ENCODE measurements at places on chromosomes 2 and 18.

- DNase-seq, result no peak
Observed at GRCh38 chr2:238864207-238865014, 16.5 kb downstream of the TWIST2 start.

- DNase-seq, result no peak
Observed at GRCh38 chr18:32251466-32251865, 61.6 kb downstream of the MEP1B start.

- DNase-seq, result no peak
Observed at GRCh38 chr2:238631491-238632180, 204.9 kb downstream of the ASB1 start.

DNA sequence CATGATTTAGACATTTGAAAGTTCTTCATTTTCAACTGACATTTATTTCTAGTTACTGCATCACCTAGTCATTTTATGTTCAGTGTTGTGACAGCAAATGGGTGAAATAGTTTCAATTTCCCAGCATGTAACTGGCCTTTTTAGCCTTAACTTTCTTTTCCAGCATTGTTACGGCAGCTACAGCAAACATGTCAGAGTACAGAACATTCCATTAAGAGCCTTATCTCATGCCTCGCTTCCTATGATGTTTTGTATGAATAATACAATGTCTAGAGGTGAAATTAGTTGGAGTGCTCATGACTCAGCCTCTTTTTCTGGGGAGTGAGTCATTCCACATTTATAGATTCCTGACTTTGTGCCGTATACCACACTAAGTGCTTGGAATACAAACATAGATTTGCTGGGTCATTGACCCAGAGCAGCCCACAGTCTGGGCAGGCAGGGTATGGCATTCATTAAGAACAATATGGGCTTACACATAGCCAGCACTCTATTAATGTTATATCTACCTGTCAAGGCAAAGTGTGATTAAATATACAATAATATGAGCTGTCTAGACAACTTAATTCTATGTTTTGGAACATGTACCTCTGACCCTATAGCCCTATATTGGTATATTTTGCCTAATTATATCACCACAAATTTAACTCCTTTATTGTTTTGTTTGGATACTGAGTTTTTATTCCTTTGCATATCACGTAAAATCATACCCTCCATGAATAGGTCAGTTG, 72.2 kb downstream of the MAP2 start:
- no peak for DNase-seq

DNA sequence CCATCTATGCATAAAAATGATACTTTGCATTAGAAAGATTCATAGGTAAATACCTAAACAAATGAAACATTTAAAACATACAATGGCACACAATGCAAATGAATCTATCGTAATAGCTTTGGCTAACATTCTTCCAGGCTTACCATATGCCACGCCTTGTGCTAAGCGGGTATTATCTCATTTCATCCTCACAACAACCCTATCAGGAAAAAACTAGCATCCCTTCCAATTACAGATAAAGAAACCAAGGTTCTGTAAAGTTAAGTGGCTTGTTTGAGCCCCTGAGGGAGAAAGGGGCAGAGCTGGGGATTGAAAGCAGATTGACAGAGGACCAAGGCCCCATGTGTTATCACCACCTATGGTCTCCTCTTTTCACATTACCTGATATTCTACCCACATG, 145.4 kb upstream of the ETAA1 start:
- no peak for DNase-seq

DNA sequence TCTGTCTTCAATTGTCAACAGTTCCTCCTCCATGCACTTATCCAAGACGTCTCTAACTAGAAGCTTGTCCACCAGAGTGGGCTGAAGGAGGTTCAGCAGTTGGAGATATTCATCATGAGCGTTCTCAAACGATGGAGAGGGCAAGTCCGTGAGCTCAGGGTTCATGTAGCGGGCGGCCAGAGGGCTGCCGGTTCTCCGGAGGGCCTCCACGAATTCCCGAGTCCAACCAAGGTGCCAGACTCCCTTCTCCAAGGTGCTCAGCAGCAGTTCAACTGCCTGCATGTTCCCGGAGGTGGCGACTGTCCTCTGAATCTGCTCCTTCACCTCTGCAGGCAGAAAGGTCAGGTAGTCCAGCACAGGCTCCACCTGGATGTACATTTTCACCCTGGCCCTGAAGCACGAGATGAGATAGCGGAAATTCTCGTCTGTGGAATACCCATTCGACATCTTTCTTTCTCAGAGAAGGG, 590 bp downstream of the IFIH1 start:
- peak; percentile 39 for DNase-seq

DNA sequence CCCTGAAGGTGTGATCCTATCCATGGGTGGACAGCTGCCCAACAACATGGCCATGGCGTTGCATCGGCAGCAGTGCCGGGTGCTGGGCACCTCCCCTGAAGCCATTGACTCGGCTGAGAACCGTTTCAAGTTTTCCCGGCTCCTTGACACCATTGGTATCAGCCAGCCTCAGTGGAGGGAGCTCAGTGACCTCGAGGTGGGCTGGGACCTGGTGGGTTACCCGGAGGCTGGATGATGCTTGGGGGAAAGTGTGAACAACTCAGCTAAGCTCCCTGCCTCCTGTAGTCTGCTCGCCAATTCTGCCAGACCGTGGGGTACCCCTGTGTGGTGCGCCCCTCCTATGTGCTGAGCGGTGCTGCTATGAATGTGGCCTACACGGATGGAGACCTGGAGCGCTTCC, 16.2 kb downstream of the CAD start:
- no peak for DNase-seq

GRCh38 chr2:195622966-195623365, 34.1 kb upstream of the SLC39A10 start:
- no peak for DNase-seq

DNA sequence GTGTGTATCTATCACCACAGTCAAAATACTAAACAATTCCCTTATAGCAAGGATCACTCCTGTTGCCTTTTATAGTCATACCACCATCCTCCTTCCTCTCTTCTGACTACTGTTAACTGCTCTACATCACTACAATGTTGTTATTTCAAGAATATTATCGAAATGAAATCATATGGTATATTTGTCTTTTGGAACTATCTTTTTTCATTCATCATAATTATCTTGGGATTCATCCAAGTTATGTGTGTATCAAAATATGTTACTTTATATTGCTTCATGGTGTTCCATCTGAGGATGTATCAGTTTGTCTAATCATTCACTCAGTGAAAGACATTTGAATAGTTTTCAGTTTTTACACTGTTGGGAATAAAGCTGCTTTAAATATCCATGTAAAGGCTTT, 1423.0 kb upstream of the PIK3C3 start:
- DNase-seq, result no peak

DNA sequence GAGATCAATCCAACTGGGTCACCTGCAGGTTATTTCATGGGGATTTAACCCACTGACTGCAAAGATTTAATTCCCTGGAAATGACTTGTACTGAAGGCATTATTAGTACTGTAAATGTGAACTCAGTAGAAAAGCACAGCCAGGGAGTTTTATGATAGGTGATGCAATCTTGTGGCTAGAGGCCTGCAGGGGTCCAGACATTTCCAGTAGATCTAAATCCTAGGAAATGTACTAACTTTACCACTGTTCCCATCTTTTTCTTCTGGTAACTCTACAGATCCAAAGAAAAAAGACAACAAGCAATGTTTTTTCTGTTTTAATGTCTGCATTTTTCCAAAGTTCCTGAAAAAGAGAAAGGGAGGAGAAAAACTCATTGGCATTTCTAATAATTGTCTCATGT, 500.1 kb downstream of the ARHGAP15 start:
- DNase-seq, result no peak

- peak; percentile 86 for DNase-seq
Observed at GRCh38 chr2:134253117-134253704, 661 bp upstream of the MGAT5 start.

DNA sequence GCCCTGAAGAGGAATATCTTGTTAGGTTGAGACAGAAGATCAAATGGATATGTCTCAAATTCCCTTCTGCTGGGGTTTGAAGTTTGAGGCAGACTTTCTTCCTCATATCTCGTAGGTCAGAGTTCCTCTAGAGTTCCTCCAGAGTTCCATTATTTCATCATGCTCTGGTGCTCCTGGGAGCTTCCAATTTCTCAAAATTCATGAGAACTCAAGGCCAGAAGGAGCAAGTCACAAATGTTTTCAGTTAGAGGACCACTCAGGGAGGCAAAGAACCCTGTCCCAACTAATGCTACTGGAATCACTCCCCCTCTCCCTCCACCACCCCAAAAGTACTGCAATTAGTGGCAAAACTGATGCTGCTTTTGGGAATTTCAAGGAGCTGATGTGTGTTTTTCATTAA, 115.7 kb upstream of the RBMS1 start:
- DNase-seq, result no peak

- no peak for DNase-seq
Observed at GRCh38 chr2:648476-649424, 28.5 kb downstream of the TMEM18 start.

DNA sequence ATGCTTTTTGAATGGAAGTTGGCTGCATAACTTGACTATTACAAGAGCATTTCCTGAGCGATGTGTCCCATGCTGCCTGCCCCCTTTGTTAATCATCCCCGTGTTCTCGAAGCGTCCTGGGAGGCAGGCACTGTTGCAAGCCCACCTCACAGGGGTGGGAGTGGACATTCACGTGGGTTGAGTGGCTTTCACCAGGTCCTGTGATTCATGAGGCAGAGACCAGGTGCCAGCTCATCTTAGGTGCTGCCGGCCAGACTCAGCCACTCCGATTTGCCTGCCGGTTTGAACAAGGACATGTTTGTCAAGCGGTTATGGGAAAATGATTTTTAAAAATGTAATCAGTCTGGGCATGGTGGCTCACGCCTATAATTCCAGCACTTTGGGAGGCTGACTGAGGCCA, 112.5 kb downstream of the ZNF532 start:
- no peak for DNase-seq

DNA sequence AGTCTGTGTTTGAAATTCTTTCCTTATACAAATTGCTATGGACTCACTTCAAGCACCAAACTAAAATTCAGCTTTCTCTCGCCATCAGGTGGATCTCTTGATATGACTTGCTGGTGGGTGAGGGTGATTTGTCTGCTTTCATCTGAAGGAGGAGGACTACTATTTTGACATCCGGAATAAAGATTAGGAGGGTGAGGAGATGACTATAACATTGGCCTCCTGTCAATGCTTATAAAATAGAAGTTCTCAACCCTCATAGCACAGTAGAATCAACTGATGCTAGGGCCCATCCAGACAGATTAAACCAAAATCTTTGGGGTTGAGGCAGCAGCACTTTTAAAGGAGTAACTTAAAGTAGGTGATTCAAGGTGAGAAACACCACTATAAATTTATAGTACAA, 120.4 kb upstream of the DNAJC10 start:
- no peak for DNase-seq

GRCh38 chr18:8357320-8357719, 251.9 kb upstream of the RAB12 start:
- no peak for DNase-seq

DNA sequence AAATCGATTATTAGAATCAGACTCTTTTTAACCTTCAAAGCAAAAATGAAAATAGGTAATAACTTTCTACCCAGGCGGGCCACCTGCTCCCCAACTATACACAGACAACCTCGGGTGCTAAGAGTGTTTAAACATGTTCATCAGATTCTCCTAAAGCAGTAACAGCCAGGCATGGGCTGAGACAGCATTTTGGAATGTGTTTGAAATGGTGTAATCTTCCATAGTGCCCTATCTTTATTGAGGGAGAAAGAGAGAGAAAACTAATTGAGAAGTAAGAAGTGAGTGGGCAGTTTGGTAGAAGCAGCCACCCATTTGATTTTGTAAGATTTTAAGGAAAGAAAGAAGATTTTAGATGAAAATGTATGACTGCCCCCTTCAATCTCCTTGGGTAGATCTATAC, 196.1 kb upstream of the CTAGE1 start:
- DNase-seq, result no peak

GRCh38 chr2:119759451-119760236, at the start of gene PTPN4:
TSS of gene PTPN4 (plus strand) at chr2:119759922. CDS start at chr2:119809854, 49,932 bp downstream.
- DNase-seq, result peak; percentile 99

- no peak for DNase-seq
Observed at GRCh38 chr2:71804281-71804751, 343.3 kb downstream of the CYP26B1 start.

DNA sequence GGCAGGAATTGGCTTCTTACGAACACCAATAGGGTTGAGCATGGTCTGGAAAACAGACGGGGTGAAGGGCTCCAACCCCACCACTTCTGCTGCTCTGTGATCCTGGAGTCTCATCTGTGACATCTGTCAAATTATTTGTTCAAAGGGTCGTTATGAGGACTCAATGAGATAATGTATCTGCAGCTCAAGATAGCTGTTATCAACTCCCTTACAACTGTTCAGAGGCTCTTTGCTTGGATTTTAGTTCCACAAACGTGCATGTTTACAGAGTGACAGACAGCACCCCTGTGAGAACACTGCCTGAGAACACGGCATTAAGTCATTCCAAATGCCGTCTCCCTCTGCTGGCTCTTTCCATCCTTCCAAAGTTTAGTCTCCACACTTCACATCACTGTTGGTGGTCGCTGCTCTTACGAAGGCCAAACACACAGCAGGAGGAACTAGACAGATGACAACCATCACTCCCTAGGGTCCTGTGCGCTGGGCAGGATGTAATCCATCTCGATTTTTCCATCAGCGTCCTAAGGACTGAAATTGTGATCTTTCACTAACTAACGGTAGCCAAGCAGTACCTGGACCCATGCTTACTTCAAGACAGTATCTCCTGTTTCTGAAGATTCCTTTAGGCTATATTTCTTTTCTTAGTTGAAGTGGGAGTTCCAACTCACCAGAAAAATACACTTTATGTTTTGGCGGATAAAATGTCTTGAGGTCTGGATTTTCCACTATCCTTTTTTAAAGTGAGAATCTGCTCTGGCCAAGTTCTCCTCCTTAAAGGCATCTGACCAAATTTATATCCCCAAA, 220.3 kb downstream of the ANAPC1 start:
- DNase-seq, result no peak

DNA sequence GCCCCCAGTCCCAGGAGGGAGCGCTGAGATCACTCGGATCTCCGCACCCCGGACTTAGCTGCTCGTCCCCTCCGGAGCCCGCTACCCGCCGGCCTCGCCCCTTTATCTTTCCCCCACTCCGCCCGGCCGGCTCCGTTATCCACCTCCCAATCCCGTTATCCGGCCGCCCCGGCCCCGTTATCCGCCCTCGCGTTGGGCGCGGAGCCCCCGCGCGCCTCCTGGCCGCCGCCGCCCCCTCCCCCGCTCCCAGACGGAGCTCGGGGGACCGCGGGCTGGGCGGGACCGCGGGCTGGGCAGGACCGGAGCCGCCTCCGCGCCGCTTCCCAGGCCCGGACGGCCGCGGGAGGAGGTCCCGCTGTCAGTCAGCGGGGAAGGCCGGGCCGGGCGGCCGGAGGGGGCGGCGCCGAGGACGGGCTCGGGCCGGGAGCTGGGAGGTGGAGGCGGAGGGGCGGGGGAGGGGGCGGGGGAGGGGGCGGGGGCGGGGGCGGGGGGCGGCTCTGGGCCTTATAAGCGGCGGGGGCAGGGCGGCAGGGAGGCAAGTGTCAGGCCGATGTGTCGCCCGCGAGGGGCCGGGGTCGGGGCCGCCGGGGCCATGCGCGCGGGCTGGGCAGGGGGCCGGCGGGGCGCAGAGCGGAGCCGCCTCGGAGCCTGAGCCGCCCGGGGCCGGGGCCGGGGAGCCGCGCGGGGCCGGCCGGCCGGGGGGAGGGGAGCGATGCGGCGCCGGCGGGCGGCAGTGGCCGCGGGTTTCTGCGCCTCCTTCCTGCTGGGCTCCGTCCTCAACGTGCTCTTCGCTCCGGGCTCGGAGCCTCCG, at the start of gene PKDCC:
Gene PKDCC, plus strand, starts transcription at position 534 of the 811 bp plus-strand sequence. Its CDS starts 179 bp downstream, at position 713.
- DNase-seq, result peak; percentile 82

All from MM.1S (cell line).